Right hindlimb (tissue), 1 donor: ENCODE measurements at places on chromosomes 7 and 10.
A peak's percentile ranks its signal among the peaks of the same experiment; 100 is the strongest.

- DNase-seq, result no peak
Measured at GRCh38 chr7:7159063-7159658, 23.2 kb upstream of the C1GALT1 start.

DNA sequence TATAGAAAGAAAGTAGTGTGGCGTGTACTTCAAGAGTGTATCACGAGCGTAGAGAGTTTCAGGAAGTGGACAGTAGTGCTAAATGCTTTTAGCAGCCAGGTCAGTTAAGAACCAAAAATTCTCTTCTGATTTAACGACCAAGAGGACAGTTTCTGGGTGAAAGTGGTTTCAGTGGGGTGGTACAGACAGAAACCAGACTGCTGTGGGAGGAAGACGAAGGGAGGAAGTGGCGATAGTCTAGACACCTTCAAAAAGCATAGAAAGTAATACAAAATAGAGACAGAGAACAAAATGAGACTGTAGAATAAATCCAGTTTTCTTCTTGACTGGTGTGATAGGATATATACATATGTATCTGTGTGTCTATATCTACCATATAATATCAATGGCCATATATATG lies 93.5 kb downstream of the MBL2 start:
- no peak for DNase-seq

DNA sequence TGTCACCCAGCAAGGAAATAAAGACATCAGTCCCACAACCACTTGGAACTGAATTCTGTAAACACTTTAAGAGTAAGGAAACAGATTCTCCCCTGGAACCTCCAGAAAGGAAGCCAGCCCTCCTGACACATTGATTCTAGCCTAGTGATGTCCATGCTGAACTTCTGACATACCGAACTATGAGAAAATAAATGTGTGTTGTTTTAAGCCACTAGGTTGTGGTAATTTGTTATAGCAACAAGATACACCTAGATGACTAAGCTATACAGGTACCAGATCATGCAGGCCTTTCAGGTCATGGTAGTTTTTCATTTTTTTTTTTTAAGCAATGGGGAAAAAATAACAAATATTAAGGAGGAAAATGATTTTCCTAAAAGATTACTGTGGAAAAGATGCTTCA lies 37.6 kb upstream of the LRRTM3 start:
- DNase-seq, result no peak

DNA sequence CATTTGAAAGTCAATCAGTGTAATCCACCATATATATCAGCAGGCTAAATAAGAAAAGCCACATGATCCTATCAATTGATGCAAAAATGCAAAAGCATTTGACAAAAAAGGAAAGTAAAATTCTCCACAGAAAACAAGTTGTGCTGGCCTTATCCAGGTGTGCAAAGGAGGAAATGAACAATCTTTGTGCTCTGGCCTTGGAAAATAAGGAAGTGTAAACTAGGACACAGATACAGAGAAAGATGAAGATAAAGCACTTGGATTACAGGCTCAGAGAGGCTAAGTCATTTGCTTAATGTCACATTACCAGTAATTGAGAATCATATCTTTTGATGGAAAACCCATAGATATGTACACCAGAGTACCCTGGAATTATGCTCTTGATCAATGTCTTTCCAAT lies 54.5 kb downstream of the CXCL12 start:
- DNase-seq, result no peak

- DNase-seq, result peak; percentile 43
Measured at GRCh38 chr10:59622320-59623132, 87.1 kb downstream of the SLC16A9 start.

DNA sequence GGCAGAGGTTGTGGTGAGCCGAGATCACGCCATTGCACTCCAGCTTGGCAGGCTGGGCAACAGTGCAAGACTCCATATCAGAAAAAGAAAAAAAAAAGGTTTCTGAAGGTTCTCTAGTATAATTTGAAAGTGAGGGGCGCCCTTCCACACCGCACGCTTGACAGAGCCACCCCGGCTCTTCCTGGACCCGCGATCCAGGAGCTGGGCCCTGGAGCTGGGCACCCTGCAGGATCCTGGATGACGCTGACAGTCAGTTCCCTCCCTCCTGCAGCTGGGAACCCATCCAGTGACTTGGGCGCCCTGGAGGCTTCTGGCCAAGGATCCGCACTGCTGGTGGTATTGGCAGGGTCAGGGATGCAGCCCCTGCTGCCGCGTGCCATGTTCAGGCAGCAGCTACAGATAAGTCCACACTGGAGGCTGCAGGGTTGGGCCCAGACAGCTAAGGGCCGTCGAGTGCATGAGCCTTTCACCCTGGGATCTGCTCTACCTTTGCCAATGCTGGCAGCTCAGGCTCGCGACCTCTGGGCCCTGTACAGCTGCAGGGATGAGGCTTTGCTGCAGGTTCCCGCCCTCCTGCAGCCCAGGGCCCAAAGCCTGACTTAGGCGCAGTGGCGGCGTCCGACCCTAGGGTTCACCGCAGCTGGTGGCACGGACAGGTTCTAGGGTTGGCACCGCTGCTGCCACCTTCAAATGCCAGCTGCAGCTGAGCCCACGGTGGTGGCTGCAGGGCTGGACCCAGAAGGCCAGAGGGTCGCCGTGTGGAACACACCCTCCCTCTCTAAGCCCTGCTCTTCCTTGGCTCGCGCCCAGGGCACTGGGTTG lies 110.2 kb downstream of the OR13A1 start:
- DNase-seq, result no peak

DNA sequence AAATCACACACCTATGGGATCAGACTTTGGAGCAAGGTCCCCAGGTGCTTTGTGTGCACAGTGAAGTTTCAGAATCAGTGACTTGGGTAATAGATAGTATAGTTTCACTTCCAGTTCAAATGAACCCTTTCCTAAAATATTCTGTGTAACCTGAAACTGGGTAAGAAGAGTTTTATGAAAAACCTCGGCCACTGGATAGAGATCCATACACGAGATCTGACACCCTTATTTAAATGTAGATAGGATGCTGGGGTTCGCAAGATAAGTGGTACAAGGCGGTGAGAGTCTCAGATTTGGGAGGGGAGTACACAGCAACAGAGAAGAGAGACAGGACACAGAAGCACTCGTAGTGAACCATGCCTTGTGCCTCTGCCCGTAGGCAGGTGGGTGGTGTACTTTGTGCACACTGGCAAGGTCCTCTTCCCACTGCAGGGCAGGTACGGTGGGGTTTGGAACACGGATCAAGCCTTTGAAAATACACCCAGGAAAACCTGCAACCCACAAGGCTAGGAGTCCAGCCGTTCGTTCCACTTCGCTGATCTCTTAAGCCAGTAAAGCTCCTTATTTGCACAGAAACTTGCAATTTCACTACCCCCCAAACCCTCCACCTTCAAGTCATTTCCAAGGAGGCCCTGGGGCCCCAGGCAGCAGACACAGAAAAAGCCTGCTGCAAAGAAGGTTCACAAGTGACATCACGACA lies 162.8 kb downstream of the USP6NL start:
- DNase-seq, result no peak

GRCh38 chr7:69868921-69869320 lies 270.6 kb downstream of the AUTS2 start:
- no peak for DNase-seq

DNA sequence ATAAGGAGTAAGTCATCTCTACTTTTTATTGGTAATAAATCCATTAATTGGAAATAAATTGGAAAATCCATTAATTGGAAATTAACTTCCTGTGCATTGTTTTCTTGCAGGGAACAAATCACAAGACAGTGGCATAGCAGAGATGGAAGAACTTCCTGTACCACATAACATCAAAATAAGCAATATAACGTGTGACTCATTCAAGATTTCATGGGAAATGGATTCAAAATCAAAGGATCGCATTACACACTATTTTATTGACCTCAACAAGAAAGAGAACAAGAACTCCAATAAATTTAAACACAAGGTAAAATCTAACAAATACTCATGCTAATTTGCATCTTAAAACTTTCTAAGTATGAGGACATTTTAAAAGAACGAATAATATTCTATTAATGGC lies 57.8 kb downstream of the PHYHIPL start:
- no peak for DNase-seq
